Cardiac muscle cell (in vitro differentiated cells and primary cell): ENCODE measurements at places on chromosomes 13 and 19. TPM values are rescaled to one million over a fixed set of nuclear protein-coding genes. Genes with fewer than 3 reads are reported as not detected.
A peak's percentile ranks its signal among the peaks of the same experiment; 100 is the strongest.

Gene ELSPBP1
- total RNA-seq, result not detected in 2 replicates

Gene BRCA2
- 1.8 and 5.2 TPM in 2 replicates for total RNA-seq

Gene SELENOV
- 2.0 and 4.3 TPM in 2 replicates for total RNA-seq

Gene RASAL3
- 0.14 TPM in 1 of 2 replicates, not detected in the other for total RNA-seq

Gene CGB5
- not detected in 2 replicates for total RNA-seq

Gene ZNF480
- 13.6 and 19.0 TPM in 2 replicates for total RNA-seq

DNA sequence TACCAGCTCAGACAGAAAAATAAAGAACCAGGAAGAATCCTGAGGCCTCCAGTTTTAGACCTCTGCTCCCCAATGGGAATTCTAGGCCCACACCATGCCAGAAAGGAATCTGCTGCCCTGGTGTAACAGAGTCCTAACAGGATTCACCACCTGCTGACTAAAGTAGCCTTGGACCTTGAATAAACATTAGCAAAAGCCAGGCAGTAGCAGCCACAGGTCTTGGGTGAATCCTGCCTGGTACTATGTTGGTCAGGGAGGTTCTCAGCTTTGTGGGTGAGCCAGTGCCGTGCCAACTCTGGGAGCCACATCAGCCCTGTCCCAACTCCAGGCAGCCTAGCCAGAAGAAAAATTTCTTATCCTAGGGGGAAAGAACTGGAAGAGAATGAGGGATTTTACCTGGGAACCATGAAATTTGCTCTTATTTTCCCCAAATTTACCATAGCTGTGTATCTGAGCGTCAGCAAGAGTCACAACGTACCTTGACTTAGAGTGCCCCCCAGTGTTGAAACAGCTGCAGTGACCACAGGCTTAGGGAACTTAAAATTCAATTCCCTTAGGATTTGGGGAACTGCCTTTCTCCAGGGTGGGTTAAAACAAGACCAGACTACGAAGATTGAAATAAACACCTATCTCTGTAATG, 1895.6 kb upstream of the PRR20A start:
- no peaks in the 10 kb centered on the region for H3K27me3 ChIP-seq
- no peak overlapping the region for H3K4me3 ChIP-seq
- no peaks in the 10 kb centered on the region for H3K4me1 ChIP-seq
- no peak for DNase-seq
- no peak overlapping the region for H3K27ac ChIP-seq

DNA sequence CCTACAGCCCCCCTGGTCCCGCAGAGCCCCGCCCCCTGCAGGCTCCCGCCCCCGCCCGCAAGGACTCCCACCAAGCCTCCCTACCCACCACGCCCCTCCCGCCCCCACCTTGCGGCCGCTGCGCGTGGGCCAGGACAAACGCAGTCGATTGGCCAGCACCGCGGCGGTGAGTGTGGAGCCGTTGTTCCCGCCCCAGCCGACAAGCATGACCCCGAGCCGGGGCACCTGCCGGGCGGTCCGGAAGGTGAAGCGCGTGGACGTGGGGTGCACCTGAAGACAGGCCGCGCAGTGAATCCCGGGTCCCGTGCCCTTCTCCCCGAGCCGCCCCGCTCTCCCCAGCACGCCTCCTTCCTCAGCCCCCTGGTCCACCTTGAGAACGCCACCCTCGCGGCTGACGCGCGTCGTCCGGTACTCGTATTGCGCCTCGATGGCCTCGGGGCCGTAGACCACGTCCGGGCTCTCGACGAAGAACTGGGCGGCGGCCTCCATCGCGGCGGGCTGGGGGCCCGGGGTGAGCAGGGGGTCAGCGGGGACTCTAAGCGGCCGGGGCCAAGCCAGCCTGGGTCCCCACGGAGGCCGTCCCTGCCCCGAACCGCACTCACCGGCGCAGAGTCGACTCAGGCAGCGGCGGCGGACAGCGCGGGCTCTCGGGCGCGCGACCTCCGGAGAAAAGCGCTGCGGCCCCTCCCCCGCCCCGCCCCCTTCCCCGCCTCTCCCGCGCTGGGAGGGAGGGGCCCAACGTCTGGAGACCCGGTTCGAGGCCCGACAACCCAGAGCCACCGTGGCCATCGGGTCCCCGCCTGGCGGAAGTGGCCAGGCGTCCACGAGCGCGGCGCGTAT, at the start of gene ISYNA1:
Gene ISYNA1 (minus strand): TSS at position 643 of the 840 bp plus-strand sequence. CDS start 154 bp downstream, at position 489.
- peak within 1 kb of the TSS; percentile 55 for H3K4me3 ChIP-seq
- peaks cover 33% of the 10 kb centered on the region for H3K4me1 ChIP-seq
- no peaks in the 10 kb centered on the region for H3K36me3 ChIP-seq
- H3K27ac ChIP-seq, result peak within 1 kb of the TSS; percentile 95
- DNase-seq, result peak; percentile 68

DNA sequence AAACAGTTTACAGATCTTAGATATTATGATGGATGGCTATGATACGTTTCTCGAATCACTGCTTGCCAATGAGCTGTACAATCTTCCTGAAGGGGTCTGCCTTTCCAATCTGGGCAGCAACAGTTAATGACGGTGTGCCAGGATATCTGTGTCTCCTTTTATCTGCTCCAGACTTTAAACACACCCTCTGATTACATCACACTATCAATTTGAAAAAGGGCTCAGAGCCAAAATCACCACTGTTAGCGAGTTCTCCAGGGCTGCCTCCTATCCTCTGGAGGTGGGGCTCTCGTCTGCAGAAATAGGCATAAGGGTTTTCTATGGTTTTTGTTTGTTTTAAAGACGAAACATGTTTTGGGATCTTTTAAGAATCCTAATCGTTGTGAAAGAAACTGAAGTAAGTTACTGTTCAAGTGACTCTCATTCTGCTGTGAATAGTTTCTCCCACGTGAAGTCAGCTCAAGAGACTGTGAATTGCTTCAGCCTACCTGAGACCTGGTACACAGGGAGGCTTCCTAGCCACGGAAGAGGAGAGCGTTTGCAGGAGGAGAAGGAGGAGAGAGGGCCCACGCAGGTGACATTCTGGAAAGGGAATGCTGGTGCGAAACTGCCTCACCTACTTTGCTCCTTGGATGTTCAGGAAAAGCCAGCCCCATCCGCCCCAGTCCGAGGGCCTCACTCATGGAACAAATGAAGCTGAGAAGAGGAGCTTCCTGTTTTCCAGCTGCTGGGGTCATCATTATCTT, 15.2 kb upstream of the GJA3 start:
- H3K27ac ChIP-seq, result no peak overlapping the region
- H3K4me3 ChIP-seq, result no peak overlapping the region
- no peaks in the 10 kb centered on the region for H3K36me3 ChIP-seq

- no peak overlapping the region for H3K4me3 ChIP-seq
- peaks cover 6% of the 10 kb centered on the region for H3K36me3 ChIP-seq
- H3K4me1 ChIP-seq, result no peaks in the 10 kb centered on the region
- no peaks in the 10 kb centered on the region for H3K27me3 ChIP-seq
- no peak overlapping the region for H3K27ac ChIP-seq
These were observed 123.3 kb downstream of the VWA8 start for GRCh38 chr13:41837629-41838028.

DNA sequence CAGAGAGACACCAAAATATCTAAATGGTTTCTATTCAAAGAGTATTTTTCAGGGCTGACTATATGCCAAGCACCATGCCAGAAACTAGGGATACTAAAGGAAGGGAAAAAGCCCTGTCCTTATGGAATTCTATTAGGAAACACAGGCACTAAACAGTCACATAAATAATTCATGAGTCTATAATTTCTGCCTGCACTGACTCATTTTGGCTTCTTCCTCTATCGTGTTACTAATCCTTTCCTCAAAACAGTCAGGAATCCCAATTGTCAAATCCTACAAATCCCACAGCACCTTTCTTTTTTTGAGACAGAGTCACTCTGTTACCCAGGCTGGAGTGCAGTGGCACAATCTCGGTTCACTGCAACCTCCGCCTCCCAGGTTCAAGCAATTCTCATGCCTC, 29.2 kb downstream of the XPO4 start:
- no peak overlapping the region for H3K4me3 ChIP-seq
- H3K36me3 ChIP-seq, result no peaks in the 10 kb centered on the region

- H3K27me3 ChIP-seq, result no peaks in the 10 kb centered on the region
- no peak for DNase-seq
- H3K27ac ChIP-seq, result no peak overlapping the region
- no peaks in the 10 kb centered on the region for H3K36me3 ChIP-seq
- H3K4me3 ChIP-seq, result no peak overlapping the region
These were observed 8.3 kb downstream of the FAM98C start for GRCh38 chr19:38411041-38411712.

GRCh38 chr13:39870197-39870747, 214.8 kb downstream of the COG6 start:
- no peak overlapping the region for H3K4me3 ChIP-seq
- no peaks in the 10 kb centered on the region for H3K27me3 ChIP-seq
- H3K36me3 ChIP-seq, result no peaks in the 10 kb centered on the region

- H3K4me3 ChIP-seq, result no peak overlapping the region
- H3K27me3 ChIP-seq, result no peaks in the 10 kb centered on the region
- peaks cover 37% of the 10 kb centered on the region for H3K4me1 ChIP-seq
- H3K36me3 ChIP-seq, result no peaks in the 10 kb centered on the region
These were observed 27.4 kb downstream of the STARD13 start for GRCh38 chr13:33257841-33258807.

GRCh38 chr19:46297700-46298478, 1.0 kb downstream of the HIF3A start:
- peak overlapping the region; percentile 67 for H3K4me3 ChIP-seq
- H3K4me1 ChIP-seq, result peaks cover 43% of the 10 kb centered on the region
- no peaks in the 10 kb centered on the region for H3K36me3 ChIP-seq
- H3K27ac ChIP-seq, result peak overlapping the region; percentile 98
